ENCODE measurements at places on chromosomes 4 and X.

GRCh38 chr4:182819751-182820150 is 97.4 kb downstream of the DCTD start:
- DNase-seq = no peak

- no peak for DNase-seq
These were observed 638.9 kb downstream of the MID1IP1 start for GRCh38 chrX:39439906-39440798.

DNA sequence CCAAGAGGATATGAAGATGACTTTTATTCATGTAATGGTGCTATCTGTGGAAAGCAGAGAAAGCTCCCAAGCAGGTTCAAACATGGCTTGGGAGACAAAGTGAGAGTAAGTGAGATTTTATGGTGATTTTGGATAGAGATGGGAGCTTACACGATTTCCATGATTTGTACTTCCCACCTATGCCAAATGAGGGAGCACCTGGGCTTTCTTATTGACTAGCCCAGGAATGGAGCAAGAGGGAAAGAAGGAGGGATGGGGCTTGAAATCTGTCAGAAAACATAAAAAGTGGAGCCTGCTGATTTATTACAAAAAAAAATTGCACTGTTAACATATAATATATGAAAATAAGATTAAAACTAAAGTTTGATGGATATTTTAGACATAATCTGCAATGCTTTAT is 703.5 kb upstream of the PABPC4L start:
- DNase-seq = no peak

GRCh38 chr4:111836601-111837000 is 308.7 kb upstream of the FAM241A start:
- DNase-seq = no peak

GRCh38 chr4:173370130-173370476 is 651 bp upstream of the SAP30 start:
- DNase-seq = no peak

GRCh38 chr4:7828011-7828720 is 111.5 kb downstream of the AFAP1 start:
- peak; percentile 50 for DNase-seq

GRCh38 chr4:91754716-91755115 is 549.0 kb upstream of the GRID2 start:
- no peak for DNase-seq

DNA sequence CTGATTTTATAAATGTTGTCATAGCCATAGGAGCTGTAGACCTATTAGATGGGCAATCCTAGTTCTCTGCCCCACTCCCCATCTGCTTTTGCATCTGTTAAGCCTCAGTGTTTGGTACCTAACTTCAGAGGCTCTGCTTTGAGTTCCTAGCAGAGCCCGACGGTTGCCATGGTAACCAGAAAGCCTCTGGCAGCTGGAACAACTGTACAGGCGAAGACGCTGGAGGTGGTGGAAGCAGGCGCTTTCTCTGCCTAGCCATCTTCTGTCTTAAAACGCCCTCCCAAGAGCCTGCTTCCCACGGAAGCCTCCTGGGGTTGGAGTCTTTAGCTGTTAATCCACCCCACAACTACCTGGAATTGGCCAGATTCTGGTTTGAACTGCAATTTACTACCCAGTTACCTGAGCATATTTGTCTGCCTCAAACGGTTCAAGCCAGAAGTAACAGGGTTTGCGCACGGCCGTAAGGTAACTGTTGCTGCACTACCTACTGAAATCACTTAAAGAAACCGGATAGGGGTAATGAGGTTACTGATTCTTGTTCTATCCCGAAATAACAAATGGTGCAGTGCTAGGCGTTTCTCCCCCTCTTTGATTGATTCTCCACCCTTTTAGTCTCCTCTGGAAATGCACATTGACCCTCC is 1.0 kb upstream of the GABRG1 start:
- no peak for DNase-seq

GRCh38 chrX:63349307-63349706 is 1.8 kb downstream of the SPIN4 start:
- no peak for DNase-seq

- DNase-seq = no peak
These were observed 421.9 kb upstream of the DIPK2B start for GRCh38 chrX:45622538-45622937.

DNA sequence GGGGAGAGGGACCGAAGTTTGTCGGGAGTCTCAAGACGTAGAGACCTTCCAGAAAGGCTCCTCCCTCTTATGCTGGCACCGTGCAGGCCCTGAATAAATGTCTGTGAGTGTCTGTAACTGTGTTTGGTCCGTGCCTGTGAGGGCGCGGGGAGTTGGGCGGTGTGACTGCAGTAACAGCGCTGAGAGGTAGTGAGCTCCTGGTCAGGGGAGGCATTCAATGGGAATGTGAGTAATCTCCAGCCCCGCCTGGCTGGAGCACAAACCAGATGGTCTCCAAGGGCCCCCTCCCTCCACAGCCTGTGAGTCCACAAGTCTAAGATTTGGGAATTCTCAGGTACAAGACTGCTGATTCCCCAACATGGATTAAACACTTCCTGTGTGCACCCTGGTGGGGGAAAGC is 100.0 kb downstream of the HMX1 start:
- no peak for DNase-seq

- no peak for DNase-seq
These were observed 45.7 kb downstream of the FHDC1 start for GRCh38 chr4:152981842-152982241.

DNA sequence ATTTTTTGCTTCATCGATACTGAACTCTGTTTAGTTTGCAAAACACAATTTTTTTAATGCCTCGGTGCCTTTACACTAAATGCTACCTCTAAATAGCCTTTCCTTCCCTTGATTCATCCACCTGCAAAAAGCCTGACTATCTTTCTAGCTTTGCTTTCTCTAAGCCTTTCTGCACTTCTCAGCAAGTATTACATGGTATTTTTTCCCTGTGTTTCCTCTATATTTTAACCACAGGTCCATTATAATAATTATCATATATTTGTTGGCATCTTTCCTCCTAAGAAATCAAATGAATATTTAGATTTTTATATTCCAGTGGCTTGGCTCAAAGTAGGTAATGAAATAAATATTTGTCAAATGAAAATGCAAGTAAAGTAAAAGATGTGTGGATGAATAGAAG is 196.2 kb downstream of the ARHGAP24 start:
- DNase-seq = no peak

DNA sequence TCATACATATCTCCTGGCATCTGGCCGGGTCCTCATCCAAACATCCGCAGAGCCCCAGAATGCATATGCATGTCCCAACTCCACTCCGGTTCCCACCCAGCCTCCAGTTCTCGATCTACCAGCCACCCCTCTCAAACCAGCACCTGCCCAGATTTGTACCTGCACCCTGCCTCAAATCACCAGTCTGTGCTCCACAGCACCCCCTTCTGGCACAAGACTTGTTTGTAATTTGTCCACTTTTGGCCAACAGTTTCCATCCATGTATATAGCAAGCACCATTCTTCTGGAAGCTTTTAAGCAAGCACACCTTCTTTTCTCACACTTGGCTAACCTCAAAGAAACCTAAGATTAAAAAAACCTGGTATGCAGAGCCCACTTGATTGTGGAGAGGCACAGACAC is 644.1 kb downstream of the MID1IP1 start:
- DNase-seq = no peak

DNA sequence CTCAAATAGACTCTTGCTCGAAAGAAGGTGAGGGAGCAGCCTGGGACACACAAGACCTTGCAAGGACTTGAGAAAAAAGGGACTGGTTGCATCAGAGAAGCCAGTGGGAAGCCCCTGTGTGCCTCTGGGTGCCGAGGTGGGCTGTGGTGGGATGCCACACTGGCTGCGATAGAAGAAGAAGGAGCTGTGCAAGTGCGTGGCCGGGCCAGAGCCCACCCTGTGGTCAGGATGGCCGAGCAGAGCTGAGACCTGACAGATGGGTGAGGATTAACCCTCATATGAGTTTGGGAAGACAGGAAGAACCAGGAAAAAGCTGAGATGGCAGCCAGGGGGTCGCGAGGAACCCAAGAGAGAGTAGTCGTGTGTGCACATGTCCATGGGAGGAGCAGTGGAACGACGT is 44.6 kb upstream of the HGFAC start:
- DNase-seq = no peak

- DNase-seq = no peak
These were observed 4.3 kb upstream of the CCNQ start for GRCh38 chrX:153603131-153603656.

GRCh38 chrX:76148753-76149152 is 24.1 kb upstream of the PBDC1 start:
- no peak for DNase-seq

DNA sequence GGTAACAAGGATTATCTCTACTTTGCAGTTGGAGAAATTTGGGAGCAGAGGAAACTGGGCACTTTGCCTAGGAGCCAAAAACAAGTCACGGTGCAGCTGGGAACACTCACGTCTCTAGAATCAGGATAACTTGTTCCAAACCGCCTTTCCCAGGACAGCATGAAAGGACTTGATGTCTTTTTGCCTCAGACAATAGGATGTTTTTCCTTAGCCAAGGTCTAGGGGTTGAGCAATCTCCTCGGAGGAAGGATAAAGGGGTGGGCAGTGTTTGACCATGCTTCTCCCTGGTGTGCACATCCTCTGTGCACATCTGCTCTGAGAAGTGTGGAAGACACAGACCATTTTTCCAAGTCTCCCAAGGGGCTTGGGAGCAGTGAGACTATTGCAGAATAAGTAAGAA is 1.7 kb upstream of the SPARCL1 start:
- no peak for DNase-seq

GRCh38 chrX:119105826-119106225 is 21.8 kb downstream of the KIAA1210 start:
- no peak for DNase-seq

DNA sequence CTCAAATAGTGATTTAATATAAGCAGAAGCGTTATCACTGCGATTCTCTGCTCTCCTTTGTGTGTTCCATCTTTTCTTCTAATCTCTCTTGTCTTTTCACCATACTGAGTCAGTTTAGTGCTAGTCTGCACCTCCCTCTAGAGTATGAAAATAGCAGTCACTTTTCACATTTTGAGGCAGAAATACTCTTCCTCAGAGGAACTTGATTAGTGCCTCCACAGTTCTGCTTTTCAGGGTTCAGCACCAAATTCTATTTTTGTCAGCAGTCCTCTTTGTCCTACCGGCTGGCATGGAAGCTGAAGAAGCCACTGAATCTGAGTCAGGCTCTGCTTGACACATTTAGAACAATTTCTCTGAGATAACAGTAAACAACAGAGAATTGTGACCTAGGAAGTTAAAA is 49.7 kb upstream of the ANKRD17 start:
- DNase-seq = no peak

DNA sequence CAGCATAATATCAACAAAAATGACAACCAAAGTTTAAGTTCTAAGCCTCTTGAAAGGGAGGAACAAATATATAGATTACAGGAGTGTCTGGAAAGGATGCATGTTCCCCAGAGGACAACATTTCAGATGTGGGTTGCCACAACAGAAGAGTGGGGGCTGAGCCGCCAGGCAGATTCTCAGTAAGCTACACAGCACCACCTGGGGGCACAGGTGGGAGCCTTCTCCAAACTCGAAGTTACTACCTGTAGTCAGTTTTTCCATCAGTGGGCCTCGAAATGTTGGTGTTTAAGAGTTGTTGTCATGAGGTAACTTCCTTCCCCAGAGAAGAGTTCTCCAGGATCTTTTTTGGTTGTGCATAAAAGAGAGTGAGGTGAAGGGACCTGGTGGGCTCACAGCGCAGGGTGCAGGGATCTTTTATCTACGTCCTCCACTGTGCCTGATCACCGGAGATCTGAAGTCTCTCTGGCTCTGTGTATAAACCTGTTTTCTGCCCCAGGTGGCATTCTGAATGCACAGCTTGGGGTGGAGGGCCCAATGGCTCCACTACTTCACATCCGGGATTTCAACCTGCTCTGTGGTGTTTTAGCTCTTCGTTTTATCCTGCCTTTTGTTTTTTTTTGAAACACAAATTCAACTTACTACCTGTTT is 58.4 kb upstream of the STS start:
- DNase-seq = no peak

DNA sequence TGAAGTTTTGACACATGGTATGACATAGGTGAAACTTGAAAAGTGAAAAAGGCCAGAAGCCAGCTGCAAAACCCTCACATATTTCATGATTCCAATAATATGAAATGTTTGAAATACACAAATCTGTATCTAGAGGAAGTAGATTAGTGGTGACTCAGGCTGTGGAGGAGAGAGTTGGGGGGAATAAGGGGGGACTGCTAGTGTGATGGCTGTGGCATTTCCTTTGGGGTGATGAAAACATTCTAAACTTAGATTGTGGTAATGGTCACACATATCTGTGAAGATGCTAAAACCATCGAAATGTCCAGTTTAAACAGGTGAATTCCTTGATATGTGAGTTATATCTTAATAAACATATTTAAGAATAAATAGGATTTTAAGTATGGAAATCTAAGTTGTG is 343.5 kb upstream of the SFRP2 start:
- no peak for DNase-seq

- no peak for DNase-seq
These were observed 15.5 kb downstream of the CTPS2 start for GRCh38 chrX:16696956-16697355.

DNA sequence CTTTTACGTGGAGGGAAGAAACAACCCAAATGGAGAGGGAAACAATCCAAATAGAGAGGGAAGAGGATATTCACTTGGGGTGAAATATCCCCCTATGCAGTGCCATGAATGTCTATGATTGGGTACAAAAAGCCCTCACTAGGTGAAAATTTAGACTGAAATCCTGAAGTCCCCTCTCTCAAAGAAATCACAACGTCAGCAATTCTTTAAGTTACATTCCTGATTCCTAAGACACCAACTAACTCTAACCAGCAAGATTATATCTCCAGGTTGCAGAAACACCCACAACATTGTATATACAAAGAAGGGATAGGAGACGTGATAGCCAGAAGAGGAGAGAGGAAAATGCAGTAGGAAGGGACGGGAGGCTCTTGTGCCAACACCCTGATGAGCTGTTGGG is 374.3 kb downstream of the DCAF12L2 start:
- DNase-seq = no peak

- no peak for DNase-seq
These were observed 7.1 kb upstream of the POU3F4 start for GRCh38 chrX:83501003-83501402.

- peak; percentile 55 for DNase-seq
These were observed 214.5 kb upstream of the TACR3 start for GRCh38 chr4:103934178-103934789.

DNA sequence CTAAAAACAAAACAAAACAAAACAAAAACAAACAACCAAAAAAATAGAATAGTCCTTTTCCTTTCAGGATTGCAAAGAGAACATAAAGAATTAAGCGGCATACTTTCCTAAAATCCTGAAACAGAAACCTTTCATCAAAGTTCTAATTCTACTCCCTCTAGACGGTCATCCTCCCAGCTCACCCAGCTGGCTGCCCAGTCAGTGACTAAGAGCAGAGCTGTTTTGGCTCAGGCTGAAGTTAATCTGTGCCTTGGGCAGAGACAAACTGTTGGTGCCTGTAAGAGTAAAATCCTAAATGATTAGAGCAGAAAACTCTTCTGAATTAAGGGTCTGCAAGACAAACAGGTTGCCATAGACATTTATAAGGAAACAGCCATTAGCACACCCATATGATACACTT is 17.6 kb upstream of the WAS start:
- DNase-seq = no peak

GRCh38 chr4:10611673-10612072 is 72.9 kb downstream of the CLNK start:
- DNase-seq = no peak

Data from SK-N-MC (cell line).